ENCODE measurements at places on chromosomes 2 and 18.

GRCh38 chr2:207871911-207872310, 102.2 kb upstream of the FZD5 start:
- DNase-seq: no peak

GRCh38 chr2:229641676-229642075, 72.7 kb downstream of the DNER start:
- no peak for DNase-seq

- DNase-seq: no peak
These were observed 71.6 kb downstream of the STPG4 start for GRCh38 chr2:47083485-47083884.

DNA sequence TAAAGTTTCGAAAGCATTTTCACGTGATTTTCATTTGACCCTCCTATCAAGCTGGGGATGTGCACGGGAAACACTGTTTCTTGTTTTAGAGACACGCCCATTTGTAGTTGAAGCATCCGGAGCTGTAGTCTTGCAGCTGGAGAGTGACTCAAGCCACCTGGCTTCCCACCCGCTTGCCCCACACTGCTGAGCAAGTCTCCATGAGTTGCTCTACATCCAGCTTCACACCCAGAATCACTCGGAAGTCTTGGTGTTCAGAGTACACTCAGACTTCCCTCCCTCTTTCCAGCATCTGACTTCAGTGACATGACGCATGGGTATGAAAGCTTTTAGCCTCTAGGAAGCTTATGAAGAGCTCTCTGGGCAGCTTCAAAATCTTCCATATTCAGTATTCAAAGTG, 262.4 kb downstream of the NBAS start:
- no peak for DNase-seq

- DNase-seq: no peak
These were observed 131.8 kb upstream of the HNRNPA3 start for GRCh38 chr2:177080746-177081284.

GRCh38 chr2:128537646-128538045, 219.0 kb upstream of the HS6ST1 start:
- DNase-seq: no peak

- no peak for DNase-seq
These were observed 64.1 kb downstream of the TRAPPC12 start for GRCh38 chr2:3443506-3444084.

- DNase-seq: no peak
These were observed 133.9 kb downstream of the TDRD15 start for GRCh38 chr2:21257621-21258020.

DNA sequence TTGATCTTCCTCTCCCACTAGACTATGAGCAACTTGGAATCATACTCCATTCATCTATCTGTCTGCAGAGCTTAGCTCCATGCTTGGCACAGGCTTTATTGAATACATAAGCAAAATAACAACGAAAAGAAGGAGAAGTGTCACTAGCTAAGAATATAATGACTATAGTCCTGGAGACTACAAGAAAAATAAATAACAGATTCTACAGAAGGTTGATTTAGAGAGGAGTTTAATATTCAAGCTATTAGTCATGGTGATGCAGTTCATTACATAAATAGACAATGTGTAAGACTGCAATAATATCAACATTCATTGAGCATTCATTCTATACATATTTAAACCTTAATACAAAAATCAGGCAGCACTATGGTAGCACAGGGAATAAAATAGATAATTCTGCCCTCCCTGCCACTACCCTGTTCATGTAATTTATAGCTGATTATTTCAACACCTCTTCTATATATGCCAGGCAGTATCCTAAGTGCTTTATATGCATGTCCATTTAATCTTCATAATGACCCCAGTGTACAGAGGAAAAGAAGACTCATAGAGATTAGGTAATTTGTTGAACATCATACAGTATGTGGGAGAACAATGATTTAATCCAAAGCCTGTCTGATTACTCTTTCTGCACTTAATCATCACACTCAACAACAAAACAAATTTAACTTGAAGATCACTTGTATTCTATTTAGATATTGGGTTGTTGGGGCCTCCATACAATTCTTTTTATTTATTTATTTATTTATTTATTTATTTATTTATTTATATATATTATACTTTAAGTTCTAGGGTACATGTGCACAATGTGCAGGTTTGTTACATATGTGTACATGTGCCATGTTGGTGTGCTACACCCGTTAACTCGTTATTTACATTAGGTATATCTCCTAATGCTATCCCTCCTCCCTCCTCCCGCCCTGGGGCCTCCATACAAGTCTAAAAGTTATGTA, 165.3 kb downstream of the RNF152 start:
- no peak for DNase-seq

- DNase-seq: no peak
These were observed 15.3 kb upstream of the UGT1A9 start for GRCh38 chr2:233656443-233656842.

GRCh38 chr2:39595116-39595515, 70.6 kb upstream of the TMEM178A start:
- DNase-seq: no peak

All from NCI-H748 treated with DMSO at 0.1 percent for 48 hours (cell line).